Activated T-cell treated with anti-CD3 and anti-CD28 coated beads for 4 hours (primary cell): ENCODE measurements at places on chromosomes 6 and 20.

DNA sequence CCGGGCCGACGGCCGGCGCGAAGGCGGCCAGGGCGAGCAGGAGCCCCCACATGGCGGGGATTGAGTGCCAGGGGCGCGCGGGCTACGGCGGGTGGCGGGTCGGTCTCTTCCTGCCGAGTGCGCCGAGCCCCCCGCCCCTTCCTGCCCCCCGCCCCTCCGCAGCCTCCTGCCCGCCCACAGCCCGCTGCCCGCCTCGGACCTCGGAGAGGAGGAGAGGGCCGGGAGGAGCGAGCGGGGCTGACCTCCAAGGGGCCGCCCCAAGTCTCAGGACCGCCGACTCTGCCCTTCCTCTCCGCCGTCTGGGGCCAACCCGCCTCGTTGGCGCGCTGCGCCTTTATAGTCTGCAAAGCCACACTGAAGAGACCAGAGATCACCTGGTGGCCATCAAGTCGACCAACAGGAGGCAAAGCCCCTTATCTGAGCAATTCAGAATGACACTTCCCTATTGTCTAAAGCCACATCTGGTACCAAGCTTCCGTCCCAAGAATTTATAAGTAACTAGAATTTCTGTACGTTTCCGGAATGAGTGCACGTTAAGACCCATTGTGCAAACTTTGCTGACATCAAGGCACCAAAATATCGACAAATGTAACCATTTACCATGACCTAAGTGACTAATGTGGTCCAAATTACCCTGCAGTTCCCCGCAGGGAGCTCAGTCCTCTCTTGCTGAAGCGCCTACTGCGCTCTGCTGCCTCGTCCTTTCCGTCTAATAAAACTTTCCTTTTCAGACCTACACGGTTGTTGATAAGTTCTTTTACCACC lies at the start of gene CPXM1:
CPXM1 (minus strand) TSS at position 107 of the 765 bp plus-strand sequence; CDS start at position 52, 55 bp downstream.
- no peak for DNase-seq

DNA sequence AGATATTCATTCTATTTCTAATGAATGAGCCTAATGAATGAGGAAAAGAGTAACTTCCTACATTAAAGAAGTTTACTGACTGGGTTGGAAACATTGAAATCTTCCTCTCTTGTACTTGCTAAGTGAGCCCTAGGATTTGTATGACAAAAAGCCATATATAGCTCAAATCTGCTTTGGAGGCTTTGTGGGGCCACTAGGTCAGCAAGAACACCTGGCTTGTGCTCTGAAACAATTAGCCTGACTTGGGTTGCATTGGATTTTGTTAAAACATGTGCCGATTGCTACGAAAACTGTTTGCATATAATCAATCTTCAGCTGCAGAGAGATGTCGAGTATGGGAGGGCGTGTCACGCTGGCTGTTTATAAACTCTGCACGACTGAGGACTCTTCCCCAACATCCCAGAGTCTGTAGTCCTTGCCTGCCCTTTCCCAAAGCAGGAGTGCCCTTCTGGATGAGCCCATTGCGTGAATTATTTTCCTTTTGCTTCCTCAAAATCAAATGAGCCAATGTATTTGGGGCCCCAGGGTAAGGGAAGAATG lies 684.8 kb downstream of the DHX35 start:
- no peak for DNase-seq

DNA sequence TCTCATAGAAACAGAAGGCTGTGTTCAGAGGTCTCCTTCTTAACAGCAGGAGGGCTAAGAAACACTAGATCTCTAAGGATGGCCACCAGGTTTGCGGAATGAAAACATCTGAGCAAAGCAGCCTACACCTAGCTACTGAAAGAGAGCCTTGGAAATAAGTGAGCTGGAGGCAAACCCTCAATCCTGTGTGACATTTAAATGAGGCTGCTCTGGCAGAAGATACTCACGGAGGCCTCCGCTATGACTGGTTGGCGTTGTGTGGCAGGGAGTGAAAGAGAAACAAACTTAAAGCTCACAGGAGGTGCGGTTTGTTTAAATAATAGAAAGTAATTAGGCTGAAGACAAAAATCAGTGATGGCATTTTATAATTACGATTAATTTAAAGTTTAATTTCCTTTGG lies 162.0 kb upstream of the RNF217 start:
- no peak for DNase-seq

- DNase-seq: no peak
Observed at GRCh38 chr6:7129360-7129759, 21.6 kb downstream of the RREB1 start.

DNA sequence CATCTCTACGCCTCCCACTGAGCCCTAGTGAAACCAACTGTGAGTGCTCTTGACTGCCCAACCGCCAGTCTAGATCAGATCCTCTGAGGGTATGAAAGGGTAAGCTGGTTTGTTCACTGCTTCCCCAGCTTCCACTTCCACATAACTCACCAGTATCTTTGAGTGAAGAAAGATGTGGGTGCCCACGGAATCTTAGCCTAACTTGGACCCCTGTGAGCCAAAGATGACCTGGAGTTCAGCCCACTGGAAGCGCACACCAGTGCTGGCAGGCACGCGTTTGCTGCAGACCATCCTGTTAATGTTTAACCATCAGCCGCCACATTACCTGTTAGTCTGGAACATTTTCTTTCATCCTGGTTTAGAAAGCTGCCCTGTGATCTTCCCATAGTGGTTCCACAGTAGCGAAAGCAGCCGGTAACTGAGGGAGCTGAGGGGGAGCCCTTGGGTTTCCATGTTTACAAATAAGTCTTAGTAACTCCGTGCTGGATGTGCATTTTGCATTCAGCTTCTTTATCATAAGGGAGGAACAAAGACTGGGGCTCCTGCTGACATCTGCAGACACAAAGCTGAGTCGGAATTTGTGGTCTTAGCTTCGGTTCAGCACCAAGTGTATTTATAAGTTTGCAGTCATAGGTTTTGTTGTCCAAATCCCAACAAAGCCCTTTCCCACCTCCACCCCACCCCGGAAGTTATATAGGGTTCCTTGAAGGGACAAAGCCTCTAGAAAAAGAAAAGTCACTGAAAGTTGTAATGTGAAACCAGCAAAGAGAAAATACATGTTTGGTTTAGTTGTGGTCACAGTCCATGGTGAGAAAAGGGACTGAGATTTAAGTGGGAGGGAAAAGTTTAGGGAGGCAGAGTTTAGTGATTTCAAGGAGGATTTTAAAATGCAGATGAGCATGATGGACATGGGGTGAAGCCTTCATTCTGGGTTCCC lies 71.0 kb downstream of the SSR1 start:
- no peak for DNase-seq

DNA sequence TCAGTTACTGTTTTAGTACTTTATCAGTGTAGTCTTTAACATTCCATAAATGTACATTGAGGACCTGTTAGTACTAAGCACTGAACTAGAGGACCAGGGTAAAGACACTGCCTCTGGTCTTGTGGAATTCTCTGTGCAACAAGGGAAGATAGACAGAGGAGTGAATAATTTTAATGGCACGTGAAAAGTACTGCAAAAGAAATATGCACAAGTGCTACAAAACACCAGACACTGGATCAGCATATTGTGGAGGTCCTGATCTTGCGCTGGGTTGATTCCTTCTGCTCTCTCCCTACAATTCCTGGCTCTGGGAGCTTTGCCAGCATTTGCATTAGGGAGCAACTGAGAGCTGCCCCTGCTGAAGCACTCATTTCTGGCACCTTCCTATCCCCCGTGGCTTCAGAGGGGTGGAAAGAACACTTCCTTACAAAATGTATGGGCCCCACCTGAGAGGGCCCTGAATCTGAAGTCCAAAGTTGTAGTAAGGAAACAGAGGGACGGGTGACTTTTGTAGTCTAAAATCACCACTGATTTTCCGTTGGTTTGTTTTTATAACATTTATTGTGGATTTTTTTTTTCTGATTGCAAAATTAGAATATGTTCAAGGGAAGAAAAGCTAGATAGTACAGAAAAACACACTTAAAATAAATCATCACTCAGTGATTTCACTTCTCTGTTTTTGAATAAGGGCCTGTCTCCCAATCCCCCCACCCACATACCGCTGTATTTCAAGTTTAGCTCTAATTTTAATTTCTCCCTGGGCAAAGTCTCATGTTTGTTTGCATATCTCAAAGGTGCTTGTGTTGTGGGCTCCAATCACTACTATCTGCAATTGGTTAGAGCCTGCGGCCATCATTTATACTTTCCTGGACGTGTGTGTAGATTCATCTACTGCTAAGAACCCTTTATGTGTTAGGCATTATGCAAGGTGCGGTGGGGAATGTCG lies 4.9 kb downstream of the PKIG start:
- DNase-seq: no peak

- DNase-seq: no peak
Observed at GRCh38 chr6:13985663-13986325, 61.0 kb downstream of the RNF182 start.

GRCh38 chr6:132684272-132684671 lies 25.3 kb upstream of the TAAR1 start:
- DNase-seq: no peak
